ENCODE measurements at places on chromosomes 6 and 20.

DNA sequence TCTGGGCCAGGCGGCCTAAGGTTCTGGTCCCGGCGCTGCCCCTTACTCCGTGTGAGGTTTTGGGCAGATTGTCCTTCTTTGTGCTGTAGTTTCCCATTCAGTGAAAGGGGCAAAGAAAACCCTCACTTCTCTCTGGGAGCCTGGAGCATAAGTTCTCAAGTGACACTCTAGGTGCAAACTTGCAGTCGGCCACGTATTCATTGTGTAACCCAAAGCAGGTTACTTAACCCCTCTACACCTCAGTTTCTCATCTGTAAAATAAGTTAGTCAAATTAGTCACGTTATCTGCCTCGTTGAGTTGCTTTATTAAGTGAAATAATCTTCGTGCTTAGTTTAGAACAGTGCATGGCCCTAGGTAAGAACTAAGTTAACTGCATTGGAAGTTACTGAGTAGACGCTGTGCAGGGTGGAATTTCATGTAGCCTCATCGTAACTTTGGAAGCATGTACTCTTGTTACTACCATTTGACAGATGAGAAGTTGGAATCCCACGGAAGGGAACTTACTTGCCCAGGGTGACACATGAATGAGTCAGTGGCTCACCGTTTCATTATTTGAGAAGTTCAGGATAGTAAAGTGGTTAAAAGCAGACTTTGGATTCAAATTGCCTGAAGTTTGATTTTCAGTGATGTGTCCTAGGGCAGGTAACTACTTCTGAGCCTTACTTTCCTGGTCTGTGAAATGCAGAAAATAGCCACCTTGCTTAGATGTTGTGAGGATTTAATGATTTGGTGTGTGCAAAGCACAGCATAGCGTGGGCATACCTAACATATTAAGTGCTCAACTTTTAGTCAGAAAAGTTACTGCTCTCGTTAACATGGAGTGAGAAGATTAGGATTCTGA is 556 bp upstream of the MROH8 start:
- DNase-seq, result peak; percentile 48

- no peak for DNase-seq
Measured at GRCh38 chr6:27065183-27065582, 182.3 kb upstream of the PRSS16 start.

DNA sequence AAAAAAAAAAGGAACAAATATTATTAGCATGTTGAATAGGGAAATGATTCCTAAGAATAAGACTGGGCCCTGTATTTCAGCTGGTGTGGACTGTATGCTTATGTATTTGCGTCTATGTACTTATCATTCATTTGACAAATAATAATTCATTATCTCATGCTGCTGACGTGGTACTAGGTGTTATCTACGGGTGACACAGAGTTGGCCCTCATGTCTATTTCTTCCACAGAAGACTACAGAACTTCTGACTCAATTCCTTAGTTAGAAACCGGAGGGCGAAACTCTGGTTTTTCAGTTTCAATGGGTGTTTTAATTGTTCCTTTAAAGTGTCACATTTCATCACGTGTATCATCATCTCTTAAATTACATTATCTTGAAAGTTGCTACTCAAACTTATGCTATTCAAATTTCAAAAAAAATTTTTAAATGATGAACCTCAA is 305.9 kb downstream of the CLIC5 start:
- no peak for DNase-seq

DNA sequence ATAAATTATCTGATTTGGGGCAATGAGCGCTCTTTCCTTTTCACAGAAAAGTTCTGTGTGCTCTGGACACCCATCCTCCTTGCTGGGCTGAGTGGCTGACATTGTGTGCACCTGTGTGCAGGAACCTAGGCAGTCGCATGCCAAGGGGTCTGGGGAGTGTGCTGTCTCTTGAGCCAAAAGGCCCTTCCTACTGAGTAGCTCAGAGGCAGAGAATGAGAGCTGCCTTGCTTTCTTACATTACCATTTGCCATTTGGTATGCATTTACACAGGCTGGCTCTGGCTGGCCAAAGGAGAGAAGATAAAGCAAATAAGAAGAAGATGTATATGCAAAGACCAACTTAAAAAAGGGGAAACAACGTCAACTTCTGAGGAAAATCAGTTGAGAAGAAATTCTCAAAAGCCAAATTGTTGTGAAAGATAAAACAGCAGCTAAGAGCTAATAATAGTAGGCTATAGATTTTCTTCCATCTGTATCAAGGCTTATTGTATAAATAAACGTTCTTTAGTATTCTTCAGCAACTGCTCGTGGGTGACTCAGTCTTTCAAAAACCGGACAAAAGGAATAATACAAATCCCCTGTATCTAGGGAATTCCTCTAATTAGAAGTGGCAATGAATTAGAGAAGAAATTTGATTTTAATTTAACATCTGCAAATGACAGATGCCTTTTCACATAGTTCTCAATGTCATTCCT is 121.9 kb downstream of the INSM1 start:
- no peak for DNase-seq

- peak; percentile 76 for DNase-seq
Measured at GRCh38 chr6:28816909-28817807, 106.6 kb downstream of the TRIM27 start.

DNA sequence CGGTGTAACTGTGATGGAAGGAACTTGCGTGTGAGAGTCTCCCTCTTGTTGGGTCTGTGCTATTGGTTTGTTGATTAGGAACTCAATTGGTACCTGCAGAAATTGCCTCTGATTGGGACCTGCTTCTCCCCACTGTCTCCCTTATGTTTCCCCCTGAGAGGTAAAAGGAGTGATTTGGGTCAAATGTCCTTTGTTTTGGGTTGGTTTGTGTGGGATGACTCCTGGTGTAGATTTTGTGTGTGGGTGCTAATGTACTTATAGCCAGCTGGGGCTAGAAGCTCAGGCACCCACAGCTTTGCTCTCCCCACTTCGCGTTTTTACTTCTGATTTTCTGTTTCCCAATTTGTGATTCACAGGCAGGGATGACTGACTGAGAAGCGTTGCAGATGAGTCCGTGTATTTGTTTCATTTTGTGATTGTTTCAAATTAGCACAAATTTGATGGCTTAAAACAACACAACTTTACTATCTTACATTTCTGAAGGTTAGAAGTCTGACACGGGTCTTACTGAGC is 79.1 kb downstream of the UTRN start:
- no peak for DNase-seq

- no peak for DNase-seq
Measured at GRCh38 chr6:50654155-50654554, 59.2 kb upstream of the TFAP2D start.

- DNase-seq, result peak; percentile 97
Measured at GRCh38 chr20:37223053-37223452, 38.6 kb downstream of the GHRH start.

GRCh38 chr6:144675231-144675861 is 390.2 kb downstream of the UTRN start:
- peak; percentile 96 for DNase-seq

GRCh38 chr6:97133067-97133466 is 149.9 kb downstream of the MMS22L start:
- DNase-seq, result peak; percentile 21

DNA sequence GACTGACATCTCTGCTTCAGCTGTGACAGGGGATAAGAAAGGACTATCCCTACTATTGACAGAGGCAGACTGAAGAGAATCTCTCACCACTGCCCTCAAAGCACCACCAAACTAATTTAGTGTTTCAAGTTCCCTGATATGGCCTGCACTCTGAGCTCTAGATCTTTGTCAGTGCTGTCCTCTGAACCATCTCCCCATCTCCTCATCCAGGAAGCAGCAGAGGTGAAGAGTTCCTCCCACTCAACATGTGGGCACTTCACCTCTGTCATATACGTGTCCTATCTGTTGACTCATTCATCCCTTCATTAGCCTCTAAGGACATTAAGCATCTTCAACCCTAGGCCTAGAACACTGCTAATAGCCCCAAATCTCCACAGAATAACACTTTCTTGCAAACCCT is 14.1 kb downstream of the FAM210B start:
- no peak for DNase-seq

GRCh38 chr20:58344741-58345140 is 35.2 kb downstream of the RAB22A start:
- DNase-seq, result peak; percentile 33

DNA sequence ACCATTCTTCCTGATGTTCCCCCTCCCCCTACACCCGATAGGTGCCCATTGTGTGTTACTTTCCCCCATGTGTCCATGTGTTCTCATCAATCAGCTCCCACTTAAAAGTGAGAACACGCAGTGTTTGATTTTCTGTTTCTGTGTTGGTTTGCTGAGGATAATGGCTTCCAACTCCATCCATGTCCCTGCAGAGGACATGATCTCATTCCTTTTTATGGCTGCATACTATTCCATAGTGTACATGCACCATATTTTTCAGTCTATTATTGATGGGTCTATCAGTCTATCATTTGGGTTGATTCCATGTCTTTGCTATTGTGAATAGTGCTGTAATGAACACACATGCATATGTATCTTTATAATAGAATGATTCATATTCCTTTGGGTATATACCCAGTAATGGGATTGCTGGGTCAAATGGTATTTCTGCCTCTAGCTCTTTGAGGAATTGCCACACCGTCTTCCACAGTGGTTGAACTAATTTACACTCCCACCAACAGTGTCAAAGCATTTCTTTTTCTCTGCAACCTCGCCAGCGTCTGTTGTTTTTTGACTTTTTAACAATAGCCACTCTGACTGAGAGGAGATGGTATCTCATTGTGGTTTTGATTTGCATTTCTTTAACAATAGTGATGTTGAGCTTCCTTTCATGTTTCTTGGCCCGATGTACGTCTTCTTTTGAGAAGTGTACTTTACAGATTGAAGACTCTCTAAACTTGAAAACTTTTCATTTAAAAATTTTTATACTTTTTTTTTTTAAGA is 41.0 kb upstream of the GCNT2 start:
- DNase-seq, result no peak

- DNase-seq, result peak; percentile 53
Measured at GRCh38 chr6:36593569-36594028, 563 bp upstream of the SRSF3 start.

DNA sequence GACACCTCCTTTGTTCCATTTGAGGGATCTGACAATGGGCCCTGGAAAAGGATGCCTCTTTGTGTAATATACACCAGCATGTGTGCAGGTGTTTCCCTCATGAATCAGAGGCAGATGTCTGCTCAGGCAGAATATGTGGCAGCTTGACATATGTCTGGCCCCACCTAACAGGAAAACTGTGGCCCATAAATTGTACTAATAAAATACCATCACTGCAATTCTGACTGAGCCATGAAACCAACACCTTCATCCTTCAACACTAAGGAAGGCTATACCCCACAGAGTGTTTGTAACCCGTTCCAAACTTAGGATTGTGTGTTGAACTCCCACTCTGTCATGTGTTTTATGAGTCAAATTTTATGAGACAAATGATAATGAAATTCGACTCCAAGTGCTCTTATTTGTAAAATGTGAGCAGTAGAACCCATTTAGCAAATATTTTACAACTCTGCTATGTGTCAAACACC is 22.7 kb downstream of the LAMA4 start:
- DNase-seq, result peak; percentile 57

DNA sequence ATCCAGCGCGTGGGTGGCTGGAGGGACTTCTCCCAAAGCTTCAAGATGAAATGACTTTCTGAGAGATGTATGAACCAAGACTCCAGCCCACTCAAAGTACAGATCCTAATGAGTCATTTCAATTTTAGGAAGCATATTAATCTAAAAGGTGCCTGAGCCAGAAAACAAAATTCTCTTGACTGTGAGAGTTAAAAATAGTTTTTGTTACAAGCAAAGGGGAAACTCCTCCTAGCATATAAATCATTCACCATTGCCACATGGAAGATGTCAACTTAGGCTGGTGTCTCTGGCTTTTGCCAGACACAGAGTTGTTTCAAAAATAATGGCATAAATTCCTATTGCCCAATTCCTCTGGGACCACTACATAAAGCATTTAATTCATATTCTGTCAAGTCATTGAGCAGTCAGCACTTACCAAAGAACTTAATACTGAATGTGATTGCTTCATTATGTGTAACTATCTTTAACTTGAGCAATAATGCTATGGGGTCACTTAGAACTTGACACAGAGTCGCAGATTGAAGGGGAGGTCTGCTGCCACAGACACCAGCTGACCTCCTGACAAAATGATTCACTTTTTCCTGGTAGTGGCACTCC is 280.6 kb downstream of the SLC35F1 start:
- peak; percentile 44 for DNase-seq

GRCh38 chr20:6576726-6577125 is 190.8 kb upstream of the BMP2 start:
- peak; percentile 55 for DNase-seq

- DNase-seq, result no peak
Measured at GRCh38 chr6:27260369-27260768, 12.9 kb downstream of the PRSS16 start.

- peak; percentile 72 for DNase-seq
Measured at GRCh38 chr6:27133281-27134227, 113.9 kb upstream of the PRSS16 start.

- peak; percentile 38 for DNase-seq
Measured at GRCh38 chr6:80618953-80619352, 512.5 kb downstream of the BCKDHB start.

DNA sequence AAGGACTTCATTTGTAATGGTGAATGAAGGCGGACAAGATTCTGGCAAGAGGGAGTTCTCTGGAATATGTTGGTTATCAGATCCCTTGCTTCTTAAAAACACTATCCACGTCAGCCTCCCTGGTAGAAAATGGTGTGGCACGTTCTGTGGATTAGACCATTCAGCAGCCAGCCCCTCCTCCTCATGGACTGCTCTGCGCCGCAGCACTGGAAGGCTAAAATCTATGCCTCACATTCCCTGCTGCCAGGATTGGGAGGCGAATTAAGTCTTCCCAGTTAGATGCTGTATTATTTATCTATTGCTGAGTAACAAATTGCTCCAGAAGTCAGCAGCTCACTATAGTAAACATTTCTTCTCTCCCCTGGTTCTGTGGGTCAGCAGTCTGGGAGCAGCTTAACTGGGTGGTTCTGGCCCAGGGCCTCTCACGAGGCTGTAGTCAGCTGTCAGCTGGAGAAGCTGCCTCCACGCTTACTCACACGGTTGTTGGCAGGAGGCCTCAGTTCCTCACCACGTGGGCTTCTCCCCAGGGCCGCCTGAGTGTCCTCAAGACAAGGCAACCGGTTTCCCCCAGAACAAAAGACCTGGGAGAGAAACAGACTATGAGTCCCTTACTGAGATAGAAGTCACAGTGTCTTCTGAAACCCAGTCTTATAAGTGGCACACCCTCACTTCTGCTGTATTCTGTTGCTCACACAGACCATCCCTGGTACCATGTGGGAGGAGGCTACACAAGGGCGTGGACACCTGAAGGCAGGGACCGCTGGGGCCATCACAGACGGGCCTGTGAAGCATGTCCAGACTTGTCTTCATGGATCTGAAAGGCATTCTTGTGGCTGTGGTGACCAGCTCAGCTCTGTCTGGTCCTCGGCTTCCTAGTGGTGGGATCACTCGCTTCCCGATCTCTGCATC is 101.0 kb downstream of the NRN1 start:
- peak; percentile 72 for DNase-seq

- DNase-seq, result peak; percentile 53
Measured at GRCh38 chr6:1766654-1767053, 156.9 kb downstream of the FOXC1 start.

- DNase-seq, result peak; percentile 57
Measured at GRCh38 chr20:4613718-4614620, 107.7 kb upstream of the PRND start.

- peak; percentile 41 for DNase-seq
Measured at GRCh38 chr6:132400883-132401617, at the start of gene MOXD1. Gene MOXD1, minus strand, starts transcription at chr6:132401475. Its CDS starts 49 bp downstream, at chr6:132401426.

GRCh38 chr20:10758446-10758845 is 84.6 kb upstream of the JAG1 start:
- DNase-seq, result peak; percentile 21

- no peak for DNase-seq
Measured at GRCh38 chr6:51349857-51350256, 531.2 kb downstream of the TFAP2B start.

- DNase-seq, result no peak
Measured at GRCh38 chr6:43268782-43269272, 25.5 kb downstream of the TTBK1 start.
